Effector CD4-positive, alpha-beta T cell (primary cell): ENCODE measurements at places on chromosomes 13 and 19.

GRCh38 chr19:56601375-56601774, 6.3 kb downstream of the ZNF71 start:
- DNase-seq = no peak

GRCh38 chr19:10566658-10567410, 1.0 kb upstream of the KRI1 start:
- DNase-seq = peak; percentile 34

DNA sequence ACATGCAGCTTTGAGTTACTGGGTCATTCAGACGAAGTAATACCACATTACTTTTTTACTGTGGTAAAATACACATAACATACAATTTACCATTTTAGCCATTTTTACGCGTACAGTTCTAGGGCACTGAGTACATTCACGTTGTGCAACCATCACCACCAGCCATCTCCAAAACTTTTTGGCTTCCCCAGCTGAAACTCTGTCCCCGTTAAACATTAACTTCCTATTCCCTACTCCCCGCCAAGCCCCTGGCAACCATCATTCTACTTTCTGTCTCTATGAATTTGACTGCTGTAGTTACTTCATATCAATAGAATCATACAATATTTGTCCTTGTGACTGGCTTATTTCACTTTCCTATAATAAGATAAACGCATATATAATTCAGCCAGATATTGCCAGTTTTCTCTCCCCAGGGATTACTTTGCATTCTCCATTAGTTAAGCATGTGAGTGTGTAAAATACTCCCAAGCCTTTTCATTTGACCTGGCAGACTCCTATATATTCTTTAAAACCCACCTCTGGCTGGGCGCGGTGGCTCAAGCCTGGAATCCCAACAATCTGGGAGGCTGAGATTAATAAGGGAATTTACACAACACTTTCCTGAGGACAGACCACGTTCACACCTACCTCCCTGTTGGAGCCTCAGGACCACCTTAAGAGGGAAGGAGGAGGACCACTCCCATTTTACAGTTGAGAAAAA, 10.0 kb upstream of the CYP4F22 start:
- DNase-seq = no peak

- DNase-seq = no peak
Observed at GRCh38 chr13:27120811-27121210, 50.8 kb downstream of the USP12 start.

DNA sequence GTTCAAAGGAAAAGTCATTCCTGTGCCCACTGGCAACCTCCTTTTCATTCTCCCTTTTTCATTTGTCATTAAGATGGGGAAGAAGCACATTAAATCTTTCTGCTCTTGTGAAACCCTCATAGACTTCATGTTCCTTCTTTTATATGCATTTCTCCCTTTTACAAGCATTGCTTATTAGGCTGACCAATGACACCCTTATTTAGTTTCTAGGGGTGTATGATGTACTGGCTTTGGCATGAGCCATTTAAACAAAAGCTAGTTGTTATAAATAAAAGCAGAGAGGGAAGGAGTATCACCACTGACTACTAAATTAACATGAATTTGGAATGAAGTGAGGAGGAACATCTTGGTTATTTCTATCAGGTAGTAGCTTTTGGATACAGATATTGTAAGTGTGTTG, 68.2 kb upstream of the PCDH9 start:
- no peak for DNase-seq

DNA sequence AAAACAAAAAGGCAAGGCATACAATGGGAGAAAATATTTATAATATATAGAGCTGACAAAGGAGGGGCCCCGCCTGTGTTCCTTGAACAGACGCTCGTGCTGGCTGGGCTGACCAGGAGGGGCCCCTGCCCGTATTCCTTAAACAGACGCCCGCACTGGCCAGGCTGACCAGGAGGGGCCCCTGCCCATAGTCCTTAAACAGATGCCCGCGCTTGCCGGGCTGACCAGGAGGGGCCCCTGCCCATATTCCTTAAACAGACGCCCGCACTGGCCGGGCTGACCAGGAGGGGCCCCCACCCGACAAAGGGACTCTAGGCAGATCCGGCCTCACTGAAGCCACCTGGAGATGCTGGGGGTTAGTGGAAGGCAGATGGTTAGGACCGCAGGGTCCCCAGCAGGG, 9.3 kb downstream of the ADPRHL1 start:
- DNase-seq = no peak

- DNase-seq = no peak
Observed at GRCh38 chr13:49053906-49054305, 78.2 kb downstream of the FNDC3A start.

GRCh38 chr19:12676384-12676792, 5.3 kb downstream of the DHPS start:
- DNase-seq = peak; percentile 78

GRCh38 chr19:21585281-21585890, 80.0 kb downstream of the ZNF429 start:
- DNase-seq = no peak

GRCh38 chr13:104008075-104008474, 941.9 kb upstream of the SLC10A2 start:
- no peak for DNase-seq

- DNase-seq = no peak
Observed at GRCh38 chr13:33577007-33577406, 240.9 kb upstream of the RFC3 start.

DNA sequence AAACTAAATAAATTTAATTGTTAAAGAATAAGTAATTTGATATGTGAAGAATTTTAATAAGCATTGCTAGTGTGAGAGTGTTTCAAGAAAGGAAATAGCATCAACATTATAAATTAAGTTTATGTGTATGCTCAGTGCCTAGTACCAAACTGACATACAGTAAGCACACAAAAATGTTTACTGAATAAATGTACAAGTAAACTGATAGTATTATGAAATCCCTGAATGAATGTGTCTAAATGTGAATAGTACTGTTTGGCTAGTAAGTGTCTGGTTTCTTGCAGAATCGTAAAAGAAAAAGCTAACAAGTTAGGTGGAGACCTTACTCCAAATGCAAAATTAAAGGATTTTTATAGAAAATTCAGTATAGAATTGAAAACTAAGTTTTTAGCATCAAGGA, 233.6 kb downstream of the PCDH9 start:
- no peak for DNase-seq

- DNase-seq = no peak
Observed at GRCh38 chr13:97975280-97975847, 21.9 kb downstream of the IPO5 start.

DNA sequence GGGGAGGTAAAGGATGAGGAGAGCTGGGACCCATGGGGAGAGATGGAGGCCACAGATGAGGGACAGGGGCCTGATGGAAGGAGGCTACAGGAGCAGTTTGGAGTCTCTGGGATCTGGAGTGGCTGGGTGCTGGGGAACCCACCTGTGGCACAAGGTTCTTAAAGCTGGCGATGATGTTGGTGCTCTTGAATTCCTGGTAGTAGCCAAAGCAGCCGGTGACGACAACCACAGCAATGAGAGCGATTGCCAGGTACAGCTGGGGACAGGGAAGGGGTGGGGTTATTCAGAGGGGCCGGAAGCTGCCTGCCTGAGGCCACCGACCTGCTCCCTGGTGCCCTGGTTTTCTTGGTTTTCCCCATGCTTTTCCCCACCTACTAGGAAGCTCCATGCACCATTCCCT, 2.8 kb downstream of the ATP4A start:
- no peak for DNase-seq

DNA sequence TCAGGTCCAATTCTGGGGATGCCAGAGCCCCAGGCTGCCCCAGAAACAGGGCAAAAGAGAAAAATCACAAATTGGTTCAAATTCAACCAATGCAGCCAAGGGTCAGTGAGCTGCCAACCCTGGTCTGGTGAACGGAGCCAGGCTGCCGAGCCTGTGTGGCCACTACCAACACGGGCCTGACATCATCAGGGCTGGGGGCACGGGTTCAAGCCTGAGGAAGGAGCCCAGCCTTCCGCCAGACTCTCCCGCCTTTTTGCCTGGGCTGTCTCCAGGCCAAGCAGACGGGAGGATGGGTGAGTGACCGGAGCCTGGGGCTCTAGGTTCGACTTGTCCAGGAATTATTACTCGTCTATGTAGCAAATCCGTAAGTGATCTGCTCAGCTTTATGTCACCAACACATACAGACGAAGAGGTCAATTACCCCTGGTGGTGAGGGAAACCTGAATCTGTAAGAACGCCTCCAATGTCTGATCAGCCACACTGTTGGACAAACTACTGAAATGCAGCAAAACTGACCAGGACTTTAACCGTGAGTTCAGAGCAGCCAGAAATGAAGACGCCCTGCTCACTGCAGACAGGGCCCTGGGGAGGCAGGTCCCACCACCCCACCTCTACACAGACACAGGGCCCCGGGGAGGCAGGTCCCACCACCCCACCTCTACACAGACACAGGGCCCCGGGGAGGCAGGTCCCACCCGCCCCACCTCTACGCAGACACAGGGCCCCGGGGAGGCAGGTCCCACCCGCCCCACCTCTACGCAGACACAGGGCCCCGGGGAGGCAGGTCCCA, 31.8 kb downstream of the RAB20 start:
- no peak for DNase-seq

DNA sequence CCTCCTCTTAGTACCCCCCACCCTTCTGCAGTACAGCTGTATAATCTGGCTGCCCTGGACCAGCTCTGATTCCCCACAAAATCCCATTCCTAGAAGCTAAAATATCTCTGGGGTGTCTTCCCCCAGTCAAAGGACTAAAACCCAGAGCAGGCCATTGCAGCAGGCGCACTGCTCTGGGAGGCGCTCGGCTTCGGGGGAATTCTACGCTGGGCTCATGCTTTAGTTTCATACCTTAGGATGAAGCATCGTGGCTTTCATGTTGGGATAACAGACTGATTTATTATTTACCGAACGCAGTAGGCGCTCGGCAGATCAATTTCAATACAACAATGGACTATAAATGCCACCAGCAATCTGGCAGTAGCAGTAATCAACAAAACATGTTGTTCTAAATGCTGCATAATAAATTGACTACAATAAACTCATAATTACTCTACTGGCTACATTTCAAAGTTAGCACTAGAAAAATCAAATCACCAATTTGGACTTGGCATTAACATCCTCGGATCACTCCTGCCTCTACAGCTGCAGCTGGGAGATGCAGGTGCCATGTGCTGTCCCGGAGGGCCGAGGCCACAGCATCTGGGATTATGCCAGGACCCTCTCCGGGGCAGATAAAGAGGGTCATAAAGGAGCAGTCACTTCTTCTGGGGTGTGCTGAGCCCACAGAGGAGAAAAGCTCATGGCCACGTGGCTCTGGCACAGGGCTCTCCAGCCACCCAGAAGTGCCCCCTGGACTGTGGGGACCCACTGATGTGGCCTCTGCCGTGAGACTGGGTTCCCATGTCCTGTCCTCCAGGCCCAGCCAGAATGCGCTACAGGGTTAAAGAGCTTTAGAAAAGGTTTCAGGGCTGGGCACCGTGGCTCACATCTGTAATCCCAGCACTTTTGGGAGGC, 35.3 kb downstream of the CEBPG start:
- DNase-seq = no peak

GRCh38 chr13:79451500-79451962, 29.4 kb upstream of the NDFIP2 start:
- peak; percentile 75 for DNase-seq

DNA sequence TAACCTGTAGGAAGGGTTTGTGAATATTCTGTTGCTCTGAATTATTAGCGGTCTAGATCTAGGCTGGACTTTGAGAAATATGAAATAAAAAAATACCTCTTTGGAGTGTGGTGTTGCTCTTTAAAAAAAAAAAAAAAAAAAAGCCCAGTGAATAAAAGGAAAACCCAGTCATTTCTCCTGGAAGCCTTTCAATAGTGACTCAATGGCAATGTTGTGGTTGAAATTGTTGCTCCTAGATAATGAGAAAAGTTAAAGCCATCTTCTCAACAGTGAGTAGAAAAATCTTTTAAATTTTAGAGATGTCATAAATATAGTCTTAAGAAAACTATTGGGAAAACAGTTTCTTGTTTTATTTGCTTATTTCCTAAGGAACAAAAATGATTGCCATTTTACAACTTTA, 135.3 kb downstream of the RFC3 start:
- no peak for DNase-seq

DNA sequence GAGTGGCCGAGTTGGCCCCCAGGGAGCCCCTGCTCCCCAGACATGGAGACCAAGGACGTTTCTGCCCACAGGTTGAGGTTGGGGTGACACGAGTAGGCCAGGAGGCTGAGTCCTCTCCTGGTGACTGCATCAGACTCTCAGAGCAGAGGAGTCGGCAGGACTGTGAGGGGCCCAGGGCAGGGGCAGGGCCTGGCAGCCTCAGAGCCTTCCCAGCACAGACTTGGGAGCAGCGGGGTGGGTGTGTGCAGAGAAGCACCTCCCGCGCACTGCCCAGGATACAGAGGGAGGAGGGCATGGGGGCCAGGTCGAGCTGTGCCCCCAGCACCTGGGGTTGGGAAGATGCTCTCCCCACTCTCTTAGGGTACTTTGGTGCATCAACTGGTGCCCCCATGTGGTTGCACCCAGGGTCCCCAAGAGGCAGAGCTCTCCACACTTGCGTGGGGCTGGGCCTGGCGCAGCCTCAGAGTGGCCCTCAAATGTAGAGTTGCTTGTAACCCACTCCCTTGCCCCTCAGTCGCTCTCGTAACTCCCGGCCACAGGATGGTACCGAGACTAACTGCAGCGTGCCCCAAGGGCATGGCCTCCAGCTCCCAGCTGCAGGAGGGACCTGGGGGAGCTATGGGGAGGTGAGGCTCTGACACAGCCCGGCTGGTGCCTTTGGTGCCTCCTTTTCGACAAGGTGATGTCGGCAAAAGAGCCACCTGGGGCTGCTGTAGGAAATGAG, 15.9 kb downstream of the TSSK6 start:
- DNase-seq = no peak

DNA sequence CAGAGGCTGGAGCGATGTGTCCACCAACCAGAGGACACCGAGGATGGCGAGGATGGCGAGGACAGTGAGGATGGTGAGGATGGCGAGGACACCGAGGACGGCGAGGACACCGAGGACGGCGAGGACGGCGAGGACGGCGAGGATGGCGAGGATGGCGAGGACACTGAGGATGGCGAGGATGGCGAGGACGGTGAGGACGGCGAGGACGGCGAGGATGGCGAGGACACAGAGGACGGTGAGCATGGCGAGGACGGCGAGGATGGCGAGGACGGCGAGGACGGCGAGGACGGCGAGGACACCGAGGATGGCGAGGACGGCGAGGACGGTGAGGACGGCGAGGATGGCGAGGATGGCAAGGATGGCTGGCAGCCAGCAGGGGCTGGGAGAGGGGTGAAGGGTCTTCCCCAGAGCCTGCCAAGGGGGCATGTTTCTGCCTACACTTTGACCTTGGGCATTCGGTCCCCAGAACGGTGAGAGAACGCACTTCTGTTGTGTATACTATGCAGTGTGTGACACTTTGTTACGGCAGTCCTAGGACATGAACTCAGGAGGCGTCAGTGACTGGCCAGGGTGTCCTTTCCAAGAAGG, 44.4 kb upstream of the ATP11A start:
- no peak for DNase-seq

- DNase-seq = no peak
Observed at GRCh38 chr13:91565296-91565695, 166.9 kb downstream of the GPC5 start.

GRCh38 chr19:42151782-42152684, 19.8 kb upstream of the POU2F2 start:
- DNase-seq = no peak
